Naive thymus-derived CD4-positive, alpha-beta T cell (primary cell): ENCODE measurements at places on chromosomes 12 and 14. TPM values are rescaled to one million over a fixed set of nuclear protein-coding genes. Genes with fewer than 3 reads are reported as not detected.

- no peaks in the 10 kb centered on the region for H3K4me1 ChIP-seq
- H3K36me3 ChIP-seq = no peaks in the 10 kb centered on the region
- no peak overlapping the region for H3K4me3 ChIP-seq
- no peak for DNase-seq
- H3K27ac ChIP-seq = no peak overlapping the region
Measured at GRCh38 chr14:75911883-75912282, 69.9 kb downstream of the TGFB3 start.

SAMD15 gene
- total RNA-seq = not detected

GRCh38 chr14:54169254-54169924 lies 212.8 kb upstream of the BMP4 start:
- no peaks in the 10 kb centered on the region for H3K36me3 ChIP-seq
- H3K4me1 ChIP-seq = no peaks in the 10 kb centered on the region
- no peak overlapping the region for H3K4me3 ChIP-seq
- no peak overlapping the region for H3K27ac ChIP-seq

- no peaks in the 10 kb centered on the region for H3K4me1 ChIP-seq
- no peak overlapping the region for H3K27ac ChIP-seq
- H3K36me3 ChIP-seq = no peaks in the 10 kb centered on the region
- no peaks in the 10 kb centered on the region for H3K27me3 ChIP-seq
- DNase-seq = no peak
Measured at GRCh38 chr14:100885196-100885595, 18.3 kb downstream of the RTL1 start.

DNA sequence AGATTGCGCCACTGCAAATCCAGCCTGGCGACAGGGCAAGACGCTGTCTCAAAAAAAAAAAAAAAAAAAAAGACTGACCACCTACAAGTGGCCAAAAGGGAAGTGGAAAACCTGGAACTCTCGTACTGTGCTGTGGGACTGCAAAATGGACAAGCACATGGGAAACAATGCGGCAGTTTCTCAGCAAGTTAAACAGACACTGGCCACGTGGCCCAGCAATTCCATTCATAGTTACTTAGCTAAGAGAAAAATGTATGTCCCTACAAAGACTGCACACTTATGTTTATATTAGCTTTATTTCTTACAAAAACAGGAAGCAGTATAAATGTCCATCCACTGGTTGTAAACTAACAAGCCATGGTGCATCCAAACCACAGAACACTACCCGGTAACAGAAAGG lies 5.6 kb downstream of the CHFR start:
- H3K36me3 ChIP-seq = no peaks in the 10 kb centered on the region
- H3K4me1 ChIP-seq = no peaks in the 10 kb centered on the region
- H3K27me3 ChIP-seq = no peaks in the 10 kb centered on the region
- H3K4me3 ChIP-seq = no peak overlapping the region
- no peak for DNase-seq

DNA sequence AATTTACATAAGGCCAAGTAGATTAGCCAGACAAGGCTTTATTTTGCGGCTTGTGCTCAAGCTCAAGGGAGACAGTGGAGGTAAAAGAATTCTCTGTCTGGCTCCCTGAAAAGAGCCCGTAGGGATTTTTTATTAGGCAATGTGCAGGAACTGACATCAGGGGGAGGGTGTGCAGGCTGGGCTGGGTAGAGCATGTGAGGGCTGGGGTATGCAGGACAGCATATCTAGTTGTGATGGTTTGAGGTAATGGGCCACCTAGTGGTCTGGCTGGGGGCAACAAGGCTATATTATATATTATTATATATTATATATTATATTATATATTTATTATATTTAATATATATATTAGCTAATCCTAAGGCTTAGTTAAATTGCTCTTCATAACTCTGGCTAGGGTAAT lies 102.1 kb downstream of the TMEM117 start:
- H3K27me3 ChIP-seq = no peaks in the 10 kb centered on the region
- DNase-seq = no peak
- no peak overlapping the region for H3K4me3 ChIP-seq
- H3K4me1 ChIP-seq = no peaks in the 10 kb centered on the region

DNA sequence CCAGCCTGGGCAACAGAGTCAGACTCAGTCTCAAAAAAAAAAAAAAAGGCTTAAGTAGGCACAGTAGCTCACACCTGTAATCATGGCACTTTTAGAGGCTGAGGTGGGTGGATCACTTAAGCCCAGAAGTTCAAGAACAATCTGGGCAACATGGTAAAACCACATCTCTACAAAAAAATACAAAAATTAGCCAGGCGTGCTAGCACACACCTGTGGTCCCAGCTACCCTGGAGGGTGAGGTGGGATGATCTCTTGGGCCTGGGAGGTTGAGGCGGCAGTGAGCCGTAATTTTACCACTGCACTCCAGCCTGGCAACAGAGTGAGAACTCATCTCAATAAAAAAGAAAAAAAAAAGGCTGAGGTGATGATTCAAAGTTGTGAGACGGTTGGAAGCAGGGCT lies 9.1 kb upstream of the RESF1 start:
- no peak for DNase-seq
- no peaks in the 10 kb centered on the region for H3K36me3 ChIP-seq
- peaks cover 8% of the 10 kb centered on the region for H3K4me1 ChIP-seq
- no peak overlapping the region for H3K4me3 ChIP-seq
- H3K27ac ChIP-seq = no peak overlapping the region

- peak; percentile 26 for DNase-seq
- no peaks in the 10 kb centered on the region for H3K4me1 ChIP-seq
- no peak overlapping the region for H3K27ac ChIP-seq
- H3K27me3 ChIP-seq = no peaks in the 10 kb centered on the region
Measured at GRCh38 chr12:13233830-13234641, 37.5 kb downstream of the EMP1 start.

CLEC1B gene
- total RNA-seq = not detected in 2 replicates

DNA sequence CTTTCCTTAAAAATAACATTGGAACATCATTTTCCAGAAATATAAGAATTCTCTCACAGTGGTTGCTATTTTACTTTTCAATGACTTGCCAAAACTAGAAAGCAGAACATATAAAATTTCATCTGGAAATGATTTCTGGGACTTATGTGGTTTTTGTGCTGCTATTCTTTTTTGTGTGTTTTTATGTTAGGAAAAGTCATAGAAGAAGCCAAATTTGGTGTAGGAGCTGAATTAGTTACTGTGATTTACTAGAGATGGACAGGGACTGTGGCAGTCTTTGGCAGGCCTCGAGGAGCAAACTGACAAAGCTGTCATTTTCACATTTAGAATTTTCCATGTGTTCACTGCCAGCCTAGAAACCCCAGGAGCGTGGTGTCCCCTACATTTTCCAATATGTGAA lies 38.3 kb upstream of the LDHB start:
- no peak overlapping the region for H3K4me3 ChIP-seq
- no peaks in the 10 kb centered on the region for H3K27me3 ChIP-seq
- no peaks in the 10 kb centered on the region for H3K36me3 ChIP-seq
- H3K27ac ChIP-seq = no peak overlapping the region
- DNase-seq = no peak
- H3K4me1 ChIP-seq = peaks cover 1% of the 10 kb centered on the region

DNA sequence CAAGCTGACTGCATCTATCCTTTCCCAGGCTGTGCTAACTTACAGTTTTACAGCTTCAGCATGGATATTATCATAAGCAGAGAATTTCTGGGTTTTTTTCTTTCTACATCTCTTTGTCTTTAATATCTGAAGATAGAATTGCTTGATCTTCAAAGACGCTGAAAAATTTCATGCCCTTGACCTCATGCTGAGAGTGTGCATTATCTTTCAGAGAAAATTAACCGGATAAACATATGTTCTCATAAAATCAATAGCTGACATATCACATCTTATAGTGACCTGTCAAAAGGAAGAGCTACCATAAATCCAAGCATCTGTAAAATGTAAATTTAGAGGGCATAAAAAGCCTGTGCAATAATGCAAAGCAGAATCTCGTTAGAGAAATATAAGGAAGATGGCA lies 1704.1 kb upstream of the FLRT2 start:
- no peak for DNase-seq
- no peaks in the 10 kb centered on the region for H3K27me3 ChIP-seq
- no peak overlapping the region for H3K27ac ChIP-seq
- H3K36me3 ChIP-seq = no peaks in the 10 kb centered on the region
- H3K4me3 ChIP-seq = no peak overlapping the region

TSHR gene
- total RNA-seq = 1.6 and 2.2 TPM in 2 replicates

- no peaks in the 10 kb centered on the region for H3K36me3 ChIP-seq
- H3K4me3 ChIP-seq = no peak overlapping the region
- DNase-seq = no peak
- no peak overlapping the region for H3K27ac ChIP-seq
Measured at GRCh38 chr12:68393417-68393816, 61.3 kb upstream of the MDM1 start.

GRCh38 chr12:32828552-32828951 lies 68.0 kb downstream of the PKP2 start:
- H3K4me1 ChIP-seq = no peaks in the 10 kb centered on the region
- H3K36me3 ChIP-seq = no peaks in the 10 kb centered on the region
- no peak overlapping the region for H3K27ac ChIP-seq
- DNase-seq = no peak
- H3K4me3 ChIP-seq = no peak overlapping the region

LMNTD1 gene
- not detected for total RNA-seq

CCDC196 gene
- not detected for total RNA-seq

DNA sequence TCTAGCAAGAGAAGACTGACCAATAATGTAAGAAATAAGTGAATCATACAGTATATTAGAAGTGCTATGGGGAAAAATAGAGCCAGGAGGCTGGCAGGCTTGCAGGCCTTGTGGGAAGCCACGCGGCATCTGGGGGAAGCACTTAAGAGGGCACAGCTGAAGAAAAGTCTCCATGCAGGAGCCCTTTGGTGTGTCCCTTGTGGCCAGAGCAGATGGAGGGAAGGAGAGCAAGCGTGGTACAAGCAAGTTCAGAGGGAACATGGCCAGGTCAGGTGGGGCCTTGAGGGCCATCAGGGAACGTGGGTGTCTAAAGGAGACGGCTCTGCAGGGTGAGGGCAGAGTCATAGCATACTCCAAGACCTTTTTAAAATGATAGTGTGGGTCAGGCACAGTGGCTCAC lies 51.7 kb downstream of the LRRC74A start:
- no peak for DNase-seq
- H3K27me3 ChIP-seq = no peaks in the 10 kb centered on the region
- no peak overlapping the region for H3K27ac ChIP-seq
- no peaks in the 10 kb centered on the region for H3K36me3 ChIP-seq
- no peaks in the 10 kb centered on the region for H3K4me1 ChIP-seq
- no peak overlapping the region for H3K4me3 ChIP-seq

LPAR5 gene
- total RNA-seq = 6.4 and 7.1 TPM in 2 replicates

IGF1 gene
- 0.30 TPM for total RNA-seq

DNA sequence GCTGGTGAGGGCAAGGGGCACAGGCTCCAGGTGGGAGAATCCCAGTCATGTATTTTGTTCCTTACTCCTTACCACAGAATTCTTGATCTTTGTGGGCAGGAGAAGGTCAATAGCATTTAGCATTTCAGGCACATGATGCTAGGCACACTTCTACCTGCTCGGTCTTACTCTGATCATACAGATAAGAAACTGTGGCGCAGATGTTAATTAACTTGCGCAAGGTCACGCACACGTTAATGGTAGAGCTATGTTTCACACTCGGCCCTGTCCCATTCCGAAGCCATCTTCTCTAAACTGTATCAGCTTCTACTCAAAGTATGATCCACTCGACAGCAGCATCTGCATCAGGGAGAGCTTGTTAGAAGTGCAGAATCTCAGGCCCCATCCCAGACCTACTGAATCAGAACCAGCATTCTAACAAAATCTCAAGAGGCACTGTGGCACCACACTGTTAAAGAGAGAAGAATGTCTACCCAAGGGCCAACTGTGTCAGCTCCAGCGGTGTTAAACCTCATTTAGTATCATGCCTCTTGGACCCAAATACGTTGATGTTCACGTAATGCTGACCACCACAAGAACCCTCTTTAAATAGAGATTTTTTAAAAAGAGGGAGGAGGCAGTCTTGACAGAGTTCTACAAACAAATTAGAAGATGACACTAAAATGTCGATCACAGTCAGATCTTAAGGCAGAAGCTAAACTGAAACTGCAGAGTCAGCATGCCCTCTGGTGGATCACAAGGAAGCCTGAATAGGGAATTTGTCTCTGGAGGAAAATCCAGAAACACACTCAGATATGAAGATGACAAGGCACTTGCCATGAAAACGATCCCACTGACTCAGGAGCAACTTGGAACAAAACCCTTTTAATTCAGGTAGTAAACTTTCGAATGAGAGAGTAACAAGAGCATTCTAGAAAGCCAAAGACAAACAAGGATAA lies 7.3 kb downstream of the STXBP6 start:
- no peaks in the 10 kb centered on the region for H3K36me3 ChIP-seq
- H3K27ac ChIP-seq = no peak overlapping the region
- H3K4me3 ChIP-seq = no peak overlapping the region
- H3K27me3 ChIP-seq = peaks cover 4% of the 10 kb centered on the region
- DNase-seq = no peak
- H3K4me1 ChIP-seq = no peaks in the 10 kb centered on the region

AQP2 gene
- total RNA-seq = not detected

NFE2 gene
- 23.3 TPM for total RNA-seq

FLRT2 gene
- total RNA-seq = not detected in 2 replicates

- no peaks in the 10 kb centered on the region for H3K27me3 ChIP-seq
- no peaks in the 10 kb centered on the region for H3K4me1 ChIP-seq
- H3K27ac ChIP-seq = no peak overlapping the region
- DNase-seq = no peak
- H3K4me3 ChIP-seq = no peak overlapping the region
Measured at GRCh38 chr12:53561590-53561953, 54.3 kb upstream of the NPFF start.

GRCh38 chr14:41558490-41558889 lies 48.2 kb upstream of the LRFN5 start:
- no peak for DNase-seq
- no peak overlapping the region for H3K4me3 ChIP-seq
- no peaks in the 10 kb centered on the region for H3K27me3 ChIP-seq

DNA sequence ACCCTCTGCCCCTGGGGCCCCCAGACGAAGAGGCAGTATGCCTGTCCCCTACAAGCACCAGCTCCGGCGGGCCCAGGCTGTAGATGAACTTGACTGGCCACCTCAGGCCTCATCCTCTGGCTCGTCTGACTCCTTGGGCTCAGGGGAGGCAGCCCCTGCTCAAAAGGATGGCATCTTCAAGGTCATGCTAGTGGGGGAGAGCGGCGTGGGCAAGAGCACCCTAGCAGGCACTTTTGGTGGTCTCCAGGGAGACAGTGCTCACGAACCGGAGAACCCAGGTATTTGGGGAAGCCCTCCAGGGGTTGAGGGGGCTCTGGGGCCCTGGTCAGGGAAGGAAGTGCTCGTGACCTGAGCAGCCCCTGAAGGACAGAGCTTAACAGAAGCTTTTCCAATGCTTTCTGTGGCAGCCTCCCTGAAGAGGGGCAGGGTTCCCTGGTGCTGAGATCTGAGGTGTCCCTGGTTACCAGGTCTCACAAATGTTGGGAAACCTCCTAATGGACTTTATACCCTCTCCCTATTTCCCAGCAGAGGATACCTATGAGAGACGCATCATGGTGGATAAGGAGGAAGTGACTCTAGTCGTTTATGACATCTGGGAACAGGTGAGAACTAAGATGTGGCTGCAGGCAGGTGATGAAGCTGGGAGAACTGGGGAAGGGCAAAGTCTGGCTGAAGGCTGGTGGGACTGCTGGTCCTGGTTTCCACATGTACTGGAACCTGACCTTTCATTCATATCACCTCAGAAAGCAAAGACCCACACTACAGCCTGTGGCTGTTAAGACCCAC lies 1.9 kb downstream of the REM2 start:
- peaks cover 49% of the 10 kb centered on the region for H3K4me1 ChIP-seq
- H3K36me3 ChIP-seq = no peaks in the 10 kb centered on the region
- H3K27ac ChIP-seq = no peak overlapping the region
- DNase-seq = no peak
- no peaks in the 10 kb centered on the region for H3K27me3 ChIP-seq

ETNK1 gene
- 60.6 TPM for total RNA-seq

TOMM20L gene
- not detected for total RNA-seq

- H3K36me3 ChIP-seq = peaks cover 10% of the 10 kb centered on the region
- H3K4me1 ChIP-seq = no peaks in the 10 kb centered on the region
- no peaks in the 10 kb centered on the region for H3K27me3 ChIP-seq
- H3K27ac ChIP-seq = no peak overlapping the region
- no peak overlapping the region for H3K4me3 ChIP-seq
Measured at GRCh38 chr12:42382013-42382696, 56.2 kb downstream of the PPHLN1 start.
